ENCODE measurements at places on chromosomes 1 and 21.
A peak's percentile ranks its signal among the peaks of the same experiment; 100 is the strongest.

DNA sequence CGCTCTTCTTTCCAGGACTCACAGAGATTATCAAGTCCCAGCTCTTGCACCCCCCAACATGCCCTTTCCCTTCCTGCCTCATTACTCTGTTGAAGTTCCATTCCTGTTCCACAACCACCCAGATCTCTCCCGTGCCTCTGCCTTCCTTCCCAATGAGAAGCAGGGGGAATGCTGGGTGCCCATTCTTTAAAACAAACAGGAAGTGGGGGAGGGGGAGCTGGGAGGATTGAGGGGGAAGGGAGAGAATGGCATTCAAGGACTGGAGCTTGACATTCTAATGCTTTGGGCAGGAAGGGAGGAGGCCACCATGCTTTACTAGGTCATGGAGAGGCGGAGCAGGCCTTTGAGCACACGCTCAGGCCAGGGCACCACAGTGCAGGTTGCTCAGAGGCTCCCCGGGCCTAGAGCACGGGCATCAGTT lies 150.3 kb upstream of the IRF2BP2 start:
- DNase-seq: no peak

- DNase-seq: no peak
These were observed 6.6 kb downstream of the FCMR start for GRCh38 chr1:206915030-206915735.

DNA sequence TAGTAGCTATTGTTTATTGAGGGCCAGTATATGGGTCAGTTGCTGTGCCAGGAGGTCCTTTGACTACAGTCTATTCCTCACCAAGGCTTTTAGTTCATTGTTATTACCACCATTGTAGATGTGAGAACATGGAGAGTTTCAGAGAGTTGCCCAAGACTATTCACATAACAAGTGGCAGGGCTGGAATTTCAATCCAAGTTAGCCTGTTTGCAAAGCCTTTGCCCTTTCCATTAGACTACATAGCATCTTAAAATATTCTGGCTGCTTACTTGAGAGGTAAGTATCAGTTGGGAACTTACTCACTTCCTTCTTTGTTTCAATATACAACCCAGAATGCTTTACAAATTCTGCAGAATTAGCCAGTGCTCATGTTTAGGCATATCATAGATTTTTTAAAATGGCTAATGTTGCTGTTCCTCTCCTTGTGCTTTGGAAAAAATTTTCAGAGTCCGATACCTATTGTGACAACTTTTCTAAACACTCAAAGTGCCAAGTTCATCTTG lies 141.2 kb downstream of the FGGY start:
- DNase-seq: no peak

DNA sequence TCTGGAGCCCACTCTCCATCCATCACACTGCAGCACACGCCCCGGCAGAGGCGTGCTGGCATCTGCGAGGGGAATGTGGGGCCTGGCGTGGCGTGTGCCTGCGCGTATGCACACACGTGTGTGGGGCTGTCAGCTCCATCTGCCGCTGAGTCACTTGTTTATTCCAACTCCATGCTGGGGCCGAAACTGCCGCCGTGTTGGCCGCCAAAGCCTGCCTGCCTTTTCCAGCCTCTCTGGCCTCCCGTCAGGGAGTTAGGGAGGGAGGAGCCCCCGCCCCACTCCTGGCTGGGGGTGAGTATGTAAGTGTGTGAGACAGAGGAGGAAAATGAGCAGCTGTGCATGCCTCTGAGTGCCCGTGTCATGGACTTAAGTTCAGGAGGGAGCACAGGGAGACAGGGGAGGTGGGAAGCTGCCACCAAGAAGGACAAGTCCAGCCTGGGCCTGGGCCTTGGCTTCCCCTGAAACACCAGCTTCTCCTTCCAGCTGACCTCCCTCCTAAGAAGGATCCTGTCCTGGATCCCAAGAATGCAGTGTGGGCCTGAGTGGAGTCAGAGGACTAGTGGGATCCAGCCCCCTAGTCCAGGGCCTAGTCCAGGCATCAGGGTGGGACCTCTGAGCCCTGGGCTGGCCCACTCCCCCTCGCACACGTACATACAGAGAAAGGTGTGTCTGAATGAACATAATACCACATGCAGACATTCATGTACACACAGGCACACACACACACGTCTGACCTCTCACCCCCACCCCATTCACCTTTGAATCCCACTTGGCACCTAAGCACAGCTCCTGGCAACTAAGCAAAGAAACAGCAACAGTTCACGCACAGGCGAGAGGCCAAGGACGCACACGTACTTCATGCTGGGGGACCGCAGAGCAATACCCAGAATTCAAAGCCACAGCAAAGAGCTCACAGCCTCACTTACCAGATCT lies 24.7 kb downstream of the MEF2D start:
- DNase-seq: peak; percentile 71

GRCh38 chr21:41681348-41681801 lies 85.5 kb downstream of the RIPK4 start:
- DNase-seq: no peak

DNA sequence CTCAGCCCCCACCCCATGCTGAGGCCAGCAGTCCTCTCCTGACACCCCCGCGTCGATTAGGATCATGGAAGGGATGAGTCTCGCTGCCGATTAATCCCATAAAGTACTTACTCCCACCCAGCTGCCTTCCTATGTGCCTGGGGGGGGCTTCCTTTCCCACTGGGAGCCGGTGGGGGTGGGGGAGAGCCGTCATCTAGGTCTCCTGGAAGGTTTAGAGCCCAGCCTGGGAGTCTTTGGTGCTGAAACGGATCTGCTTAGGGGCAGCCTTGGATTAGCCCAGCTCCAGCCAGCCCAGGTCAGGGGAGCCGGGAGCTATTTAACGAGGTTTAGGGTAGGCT lies 9.8 kb downstream of the SAMD11 start:
- DNase-seq: no peak

DNA sequence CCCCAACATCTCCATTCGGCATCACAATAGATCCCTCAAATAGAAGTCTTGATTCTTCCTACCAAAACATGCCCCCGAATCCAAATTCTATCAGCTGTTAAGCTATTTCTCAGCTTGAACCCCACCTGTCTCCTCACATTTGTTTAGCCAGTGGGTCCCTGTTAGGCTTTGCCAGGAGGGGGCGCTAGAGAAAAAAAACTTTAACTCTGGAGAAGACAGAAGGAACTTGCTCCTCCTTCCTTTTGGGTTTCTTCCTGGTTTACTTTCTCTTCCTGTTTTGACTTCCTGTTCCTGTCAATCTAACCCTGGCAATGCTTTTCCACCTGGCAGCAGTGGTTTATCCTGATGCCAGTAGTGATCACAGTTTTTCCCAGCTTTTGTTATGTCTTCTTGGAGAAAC lies 95.6 kb upstream of the KCNK1 start:
- DNase-seq: no peak

DNA sequence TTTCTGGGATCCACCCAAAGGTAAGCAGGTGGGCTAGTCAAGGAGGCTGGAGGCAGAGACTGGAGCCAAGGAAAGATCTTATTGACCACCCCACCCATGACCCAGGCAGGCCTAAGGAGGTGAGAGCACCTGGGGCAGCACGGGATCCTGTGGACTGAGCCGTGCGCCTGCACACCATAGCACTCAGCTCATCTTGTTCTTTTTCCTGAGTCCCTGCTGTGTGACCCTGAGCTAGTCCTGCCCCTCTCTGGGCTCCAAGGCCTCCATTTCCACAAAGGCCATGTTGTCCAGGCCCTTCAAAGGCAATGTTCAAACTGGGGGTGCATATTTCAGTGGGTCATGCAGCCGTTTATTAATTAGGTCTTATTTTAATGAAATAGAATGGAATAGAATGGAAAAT lies 7.2 kb downstream of the FAM131C start:
- no peak for DNase-seq

- no peak for DNase-seq
These were observed 41.9 kb downstream of the HIVEP3 start for GRCh38 chr1:41876576-41877445.

DNA sequence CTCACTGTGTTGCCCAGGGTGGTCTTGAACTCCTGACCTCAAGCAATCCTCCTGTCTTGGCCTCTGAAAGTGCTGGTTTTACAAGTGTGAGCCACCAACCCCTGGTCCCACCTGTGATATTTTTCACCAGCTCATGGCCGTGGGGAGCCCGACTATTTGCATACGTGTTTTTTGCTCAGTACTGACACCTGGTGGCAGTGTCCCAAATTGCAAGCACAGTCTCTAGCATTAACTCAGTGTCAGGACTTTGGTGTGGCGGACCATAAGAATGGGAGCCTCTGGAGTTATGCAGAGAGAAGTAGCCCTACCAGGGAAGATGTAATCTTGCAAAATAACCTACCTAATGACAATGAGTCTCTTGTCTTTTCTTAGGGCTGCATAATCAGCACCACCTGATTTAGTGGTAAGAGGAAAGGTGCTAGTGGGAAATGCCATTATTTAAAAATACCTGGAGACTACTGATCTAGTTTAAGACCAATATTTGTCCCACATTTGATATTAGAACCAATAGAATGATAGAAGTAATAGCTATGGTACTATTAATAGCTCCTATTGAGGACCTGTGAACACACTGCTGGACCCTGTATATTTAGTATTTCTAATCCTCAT lies 305.4 kb downstream of the DISC1 start:
- no peak for DNase-seq

DNA sequence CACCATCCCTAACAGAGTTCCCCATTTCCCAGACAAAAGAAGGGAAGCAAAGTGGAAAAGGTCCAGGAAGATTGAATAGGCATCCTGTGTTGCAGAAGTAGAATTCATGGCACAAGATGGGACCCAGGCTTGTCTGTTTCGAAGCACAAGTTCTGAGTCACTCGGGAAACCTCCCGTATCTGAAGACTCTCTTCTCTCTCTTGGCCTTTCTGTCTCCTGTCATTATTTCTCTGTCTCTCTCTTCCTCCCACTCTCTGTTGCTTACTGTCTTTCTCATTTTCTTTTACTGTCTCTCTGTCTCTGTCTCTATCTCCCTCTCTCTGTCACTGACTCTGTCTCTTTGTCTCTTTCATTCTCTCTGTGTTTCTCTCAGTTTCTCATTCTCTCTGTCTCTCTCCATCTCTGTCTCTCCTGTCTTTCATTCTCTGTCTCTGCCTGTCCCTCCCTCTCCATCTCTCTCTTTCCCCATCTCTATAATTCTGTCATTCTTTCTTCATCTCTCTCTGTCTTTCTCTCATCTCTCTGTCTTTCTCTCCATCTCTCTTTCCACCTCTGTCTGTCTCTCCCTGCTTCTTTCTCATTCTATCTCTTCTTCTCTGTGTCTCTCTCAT lies 23.7 kb downstream of the RNF187 start:
- DNase-seq: no peak

DNA sequence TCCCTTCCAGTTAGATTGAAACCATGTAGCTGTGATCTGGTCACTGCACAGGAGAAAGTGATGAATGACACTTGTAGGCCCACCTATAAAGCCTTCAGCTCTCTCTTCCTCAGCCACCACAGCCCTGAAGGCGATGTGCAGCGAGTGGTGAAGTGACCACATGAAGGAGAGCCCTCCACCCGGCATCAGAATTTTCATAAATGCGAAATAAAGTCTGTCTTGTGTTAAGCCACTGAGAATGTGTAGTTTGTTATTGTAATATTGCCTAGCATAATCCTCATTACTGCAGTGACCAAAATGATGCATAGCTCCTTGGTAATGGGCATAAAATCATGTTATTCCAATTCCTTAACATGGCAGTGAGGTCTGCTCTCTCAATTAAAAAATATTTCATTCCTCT lies 122.1 kb upstream of the LYPLAL1 start:
- no peak for DNase-seq

GRCh38 chr1:239185245-239185619 lies 201.1 kb upstream of the CHRM3 start:
- DNase-seq: no peak

DNA sequence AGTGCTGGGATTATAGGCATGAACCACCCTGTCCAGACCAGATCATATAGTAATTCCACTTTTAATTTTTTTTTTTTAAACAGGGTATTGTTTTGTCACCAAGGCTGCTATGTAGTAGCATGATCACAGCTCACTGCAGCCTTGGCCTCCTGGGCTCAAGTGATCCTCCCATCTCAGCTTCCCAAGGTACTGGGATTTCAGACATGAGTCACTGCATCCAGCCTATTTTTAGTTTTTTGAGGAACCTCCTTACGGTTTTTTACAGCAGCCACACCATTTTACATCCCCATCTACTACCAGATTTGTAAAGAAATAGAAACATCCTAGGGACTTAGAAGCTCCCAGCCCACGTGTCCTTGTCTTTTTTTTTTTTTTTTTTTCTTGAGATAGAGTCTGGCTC lies 24.0 kb downstream of the L1TD1 start:
- DNase-seq: no peak

DNA sequence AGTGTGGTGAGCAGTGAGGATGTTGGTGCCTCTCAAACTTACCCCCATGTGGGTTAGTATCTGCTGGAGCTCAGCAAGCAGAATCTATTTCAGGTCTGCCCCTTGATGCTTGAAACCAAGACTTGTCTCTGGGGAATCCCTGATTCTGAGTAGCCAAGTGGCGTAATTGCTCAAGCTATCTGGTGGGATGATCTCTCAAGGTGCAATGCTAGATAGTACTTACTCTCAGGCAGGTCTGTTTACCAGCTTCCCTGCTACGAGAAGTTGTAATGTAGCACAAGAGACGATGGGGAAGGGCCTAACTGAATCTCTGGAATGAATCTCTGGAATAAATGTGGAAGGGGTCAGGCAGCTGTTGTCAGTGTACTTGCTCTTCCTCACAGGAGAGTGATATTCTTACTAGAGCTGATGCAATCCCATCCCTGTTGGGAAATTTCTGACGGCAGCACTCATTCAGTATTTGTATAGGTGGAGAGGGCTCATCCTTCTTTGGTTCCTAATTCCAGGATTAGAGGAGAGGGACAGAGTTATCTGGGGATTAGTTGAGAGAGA lies 65.4 kb downstream of the MACF1 start:
- no peak for DNase-seq

DNA sequence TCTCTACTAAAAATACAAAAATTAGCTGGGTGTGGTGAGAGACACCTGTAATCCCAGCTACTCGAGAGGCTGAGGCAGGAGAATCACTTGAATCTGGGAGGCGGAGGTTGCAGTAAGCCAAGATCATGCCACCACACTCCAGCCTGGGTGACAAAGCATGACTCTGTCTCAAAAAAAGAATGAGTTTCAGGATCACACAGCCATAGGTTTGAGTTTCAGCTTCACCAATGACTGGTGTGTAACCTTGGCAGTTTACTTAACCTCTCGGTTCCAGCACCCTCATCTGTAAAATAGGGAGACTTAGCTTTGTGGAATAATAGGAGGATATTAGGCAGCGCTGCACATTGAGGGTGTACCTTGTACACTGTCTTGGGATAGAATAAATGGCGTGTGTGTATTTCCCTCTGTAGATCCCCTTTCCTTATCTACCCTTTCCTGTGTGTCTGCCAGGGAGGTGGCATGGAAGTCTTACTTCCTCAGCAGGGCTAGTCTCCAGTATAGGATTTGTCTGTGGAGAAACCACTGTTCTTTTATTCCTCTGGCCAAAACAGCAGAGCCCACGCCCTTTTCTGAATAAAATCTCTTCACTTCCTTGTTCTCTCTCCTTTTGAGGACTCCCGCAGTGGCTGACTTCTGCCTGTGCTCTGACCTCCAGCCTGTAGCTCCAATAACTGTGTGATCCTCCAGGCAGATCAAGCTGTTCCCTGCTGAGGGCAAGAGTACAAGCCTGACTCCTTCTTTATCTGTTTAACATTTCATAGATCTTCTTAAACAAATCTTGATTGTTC lies 90.4 kb downstream of the HHAT start:
- DNase-seq: no peak

All from left lobe of liver (tissue), 2 donors.